ENCODE measurements at places on chromosomes 11 and 22.

DNA sequence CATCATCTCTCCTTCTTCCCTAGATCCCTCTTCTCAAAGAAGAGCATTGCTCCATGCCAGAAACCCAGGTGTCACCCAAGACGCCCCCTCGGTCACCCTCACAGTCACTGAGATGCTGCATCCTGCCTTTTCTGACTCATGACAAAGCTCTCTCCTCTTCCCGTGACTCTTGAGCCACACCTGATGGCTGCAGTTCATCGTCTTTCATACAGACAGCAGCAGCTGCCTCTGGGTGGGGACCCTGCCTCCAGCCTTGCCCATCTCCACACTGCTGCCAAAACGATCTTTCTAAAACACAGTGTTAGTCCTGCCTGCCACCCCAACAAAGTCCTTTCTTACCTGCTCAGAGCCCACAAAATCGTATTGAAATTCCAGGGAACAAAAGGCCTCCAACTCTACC lies 44.8 kb downstream of the BUD13 start:
- H3K36me3 ChIP-seq, result no peaks in the 10 kb centered on the region
- H3K27me3 ChIP-seq, result peaks cover 7% of the 10 kb centered on the region
- no peak overlapping the region for H3K27ac ChIP-seq
- no peaks in the 10 kb centered on the region for H3K4me1 ChIP-seq
- no peak for DNase-seq

- H3K27me3 ChIP-seq, result no peaks in the 10 kb centered on the region
- no peaks in the 10 kb centered on the region for H3K4me1 ChIP-seq
- H3K36me3 ChIP-seq, result no peaks in the 10 kb centered on the region
- no peak overlapping the region for H3K27ac ChIP-seq
- no peak for DNase-seq
- no peak overlapping the region for H3K4me3 ChIP-seq
Measured at GRCh38 chr11:91435694-91436395, 788.8 kb upstream of the FAT3 start.

- DNase-seq, result no peak
- no peak overlapping the region for H3K27ac ChIP-seq
- no peak overlapping the region for H3K4me3 ChIP-seq
Measured at GRCh38 chr22:48834404-48834803, 993.3 kb downstream of the BRD1 start.

DNA sequence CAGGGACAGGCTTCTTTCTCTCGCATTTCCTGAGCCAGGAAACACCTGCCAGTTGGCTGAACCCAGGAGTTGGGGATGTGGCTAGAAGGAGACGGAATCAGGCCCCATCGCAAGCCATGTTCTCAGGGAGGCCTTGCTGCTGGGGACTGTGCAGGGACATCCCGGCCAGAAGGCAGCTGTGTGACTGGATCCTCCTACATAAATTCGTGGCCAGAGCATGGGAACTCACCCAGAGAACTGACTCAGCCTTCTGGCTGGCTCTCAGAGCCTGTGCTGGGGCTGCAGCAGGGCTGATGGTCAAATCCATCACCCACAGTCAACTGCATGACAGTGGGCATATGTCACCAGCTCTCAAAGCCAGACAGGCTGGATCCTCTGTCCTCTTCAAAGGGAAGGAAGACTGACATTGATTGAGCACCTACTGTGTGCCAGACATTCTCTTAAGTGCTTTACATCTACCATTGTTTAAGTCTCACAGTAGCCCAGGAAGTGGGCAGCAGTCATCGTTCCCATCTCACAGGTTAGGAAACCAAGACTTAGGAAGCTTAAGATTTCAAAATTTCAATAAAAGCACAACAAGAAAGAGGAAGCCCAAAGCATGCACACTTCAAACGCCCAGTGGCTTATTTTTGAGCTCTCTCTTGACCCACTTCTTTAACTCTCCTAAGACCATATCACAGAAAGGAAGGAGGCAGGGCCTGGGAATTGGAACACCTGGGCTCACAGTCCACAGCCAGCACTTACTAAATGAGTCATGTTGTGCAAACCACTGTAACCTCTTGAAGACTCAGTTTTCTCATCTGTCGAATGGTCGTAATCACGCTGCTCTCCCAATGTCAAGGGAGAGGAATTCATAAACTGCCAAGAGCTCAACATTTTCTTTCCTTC lies 30.9 kb upstream of the CACNG2 start:
- H3K36me3 ChIP-seq, result no peaks in the 10 kb centered on the region
- DNase-seq, result no peak
- no peak overlapping the region for H3K4me3 ChIP-seq
- peaks cover 11% of the 10 kb centered on the region for H3K27me3 ChIP-seq
- no peaks in the 10 kb centered on the region for H3K4me1 ChIP-seq

DNA sequence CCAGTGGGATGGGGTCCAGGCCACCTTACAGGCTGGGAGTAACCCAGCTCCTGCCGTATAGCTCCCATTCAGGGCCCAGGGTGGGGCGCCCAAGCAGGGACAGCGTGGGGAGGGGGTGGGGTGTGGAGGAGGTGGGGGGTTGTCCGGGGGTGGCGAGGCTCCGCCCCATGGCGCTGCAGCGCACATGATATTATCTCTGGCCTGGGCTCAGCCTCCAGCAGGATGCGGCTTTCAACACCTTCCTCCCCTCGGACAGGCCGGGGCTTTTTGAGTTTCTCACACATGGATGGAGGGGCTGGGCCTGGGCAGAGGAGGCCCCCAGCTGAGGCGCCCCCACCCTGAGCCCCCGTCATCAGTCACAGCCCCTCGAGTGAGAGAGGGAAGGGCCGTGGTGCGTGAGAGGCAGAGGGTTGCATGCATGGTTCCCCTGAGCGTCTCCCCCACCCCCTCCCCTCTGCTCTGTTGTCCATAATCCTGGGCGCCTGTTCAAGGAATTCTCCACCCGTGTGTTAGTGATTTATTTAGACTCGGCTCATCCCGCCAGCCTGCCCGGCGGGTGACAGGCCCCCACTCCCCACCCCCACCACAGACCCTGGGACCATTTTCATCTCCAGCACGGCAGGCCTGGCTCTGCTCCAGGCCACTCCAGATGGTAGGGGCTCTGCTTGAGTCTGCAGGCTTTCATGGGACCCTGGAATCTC lies 44.9 kb downstream of the WNT11 start:
- H3K4me1 ChIP-seq, result no peaks in the 10 kb centered on the region
- H3K36me3 ChIP-seq, result no peaks in the 10 kb centered on the region
- H3K27ac ChIP-seq, result no peak overlapping the region
- no peak overlapping the region for H3K4me3 ChIP-seq

DNA sequence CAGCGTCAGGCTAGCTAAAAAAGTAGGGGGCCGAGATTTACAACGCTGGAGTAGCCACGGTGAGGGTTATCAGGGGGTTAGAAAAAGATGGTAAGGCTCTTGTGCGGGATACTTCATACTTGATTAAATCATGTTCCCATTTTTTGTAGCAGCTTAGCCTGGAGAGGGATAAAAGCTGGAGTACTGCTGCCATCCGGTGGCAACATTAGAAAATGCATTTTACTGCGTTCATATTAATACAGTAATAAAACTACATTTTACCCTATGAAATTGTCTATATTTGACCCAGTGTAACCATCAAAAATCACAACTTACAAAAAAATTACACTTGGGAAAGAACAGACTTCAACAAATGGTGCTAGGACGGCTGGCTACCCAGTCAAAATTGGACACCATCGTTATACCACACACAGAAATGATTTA lies 17.3 kb downstream of the RPUSD4 start:
- H3K27me3 ChIP-seq, result no peaks in the 10 kb centered on the region
- no peak overlapping the region for H3K27ac ChIP-seq
- H3K36me3 ChIP-seq, result peaks cover 56% of the 10 kb centered on the region

DNA sequence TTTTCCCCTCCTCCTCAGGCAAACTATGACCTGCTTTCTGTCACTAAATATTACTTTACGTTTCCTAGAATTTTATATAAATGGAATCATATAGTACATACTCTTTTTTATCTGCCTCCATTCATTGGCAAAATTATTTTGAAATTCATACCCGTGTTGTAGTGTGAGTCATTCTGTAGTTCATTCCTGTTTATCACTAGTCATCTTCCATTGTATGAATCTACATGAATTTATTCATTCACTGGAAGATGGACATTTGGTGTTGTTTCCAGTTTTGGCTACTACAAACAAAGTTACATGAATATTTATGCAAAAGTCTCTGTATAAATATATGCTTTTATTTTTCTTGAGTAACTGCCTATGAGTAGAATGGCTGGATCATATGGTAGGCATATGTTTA lies 60.7 kb upstream of the OPCML start:
- H3K4me1 ChIP-seq, result no peaks in the 10 kb centered on the region
- no peaks in the 10 kb centered on the region for H3K36me3 ChIP-seq
- no peak overlapping the region for H3K27ac ChIP-seq

DNA sequence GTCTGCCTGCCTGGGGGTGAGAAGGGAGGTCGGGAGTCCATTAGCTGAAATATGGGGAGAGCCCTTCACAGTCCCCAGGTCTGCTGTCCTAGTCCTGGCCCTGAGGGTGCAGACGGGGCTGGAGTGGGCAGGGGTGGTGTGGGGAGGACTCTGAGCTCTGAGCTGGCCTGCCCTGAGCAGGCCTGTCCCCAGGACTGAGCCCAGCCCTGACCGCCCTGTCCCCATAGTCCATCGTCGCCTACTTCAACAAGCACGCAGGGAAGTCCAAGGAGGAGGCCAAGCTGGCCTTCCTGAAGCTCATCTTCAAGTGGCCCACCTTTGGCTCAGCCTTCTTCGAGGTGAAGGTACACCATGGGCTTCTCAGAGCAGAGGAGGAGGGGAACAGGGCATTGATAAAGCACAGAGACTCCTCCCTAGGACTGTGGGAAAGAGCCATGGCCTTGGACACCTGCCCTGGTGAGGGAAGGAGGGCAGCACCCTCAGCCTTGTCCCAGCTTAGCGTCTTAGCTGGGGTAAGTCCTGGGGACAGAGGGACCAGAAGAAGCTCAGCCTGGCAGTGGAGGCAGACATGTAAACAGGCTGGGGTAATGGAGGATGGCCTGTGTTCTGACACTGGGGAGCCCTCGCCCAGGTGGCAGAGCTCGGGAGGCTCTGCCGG lies 83.7 kb downstream of the MYO7A start:
- H3K36me3 ChIP-seq, result no peaks in the 10 kb centered on the region
- DNase-seq, result no peak
- H3K27me3 ChIP-seq, result no peaks in the 10 kb centered on the region
- no peak overlapping the region for H3K4me3 ChIP-seq
- no peak overlapping the region for H3K27ac ChIP-seq
- H3K4me1 ChIP-seq, result no peaks in the 10 kb centered on the region

GRCh38 chr11:118924591-118925585 lies 838 bp downstream of the BCL9L start:
- peak overlapping the region; percentile 98 for H3K4me3 ChIP-seq
- DNase-seq, result no peak
- H3K4me1 ChIP-seq, result peaks cover 52% of the 10 kb centered on the region
- peak overlapping the region; percentile 98 for H3K27ac ChIP-seq
- H3K36me3 ChIP-seq, result peaks cover 6% of the 10 kb centered on the region
- no peaks in the 10 kb centered on the region for H3K27me3 ChIP-seq

- no peaks in the 10 kb centered on the region for H3K4me1 ChIP-seq
- H3K4me3 ChIP-seq, result no peak overlapping the region
- no peaks in the 10 kb centered on the region for H3K27me3 ChIP-seq
- H3K36me3 ChIP-seq, result no peaks in the 10 kb centered on the region
Measured at GRCh38 chr11:28393348-28393747, 285.2 kb downstream of the METTL15 start.

DNA sequence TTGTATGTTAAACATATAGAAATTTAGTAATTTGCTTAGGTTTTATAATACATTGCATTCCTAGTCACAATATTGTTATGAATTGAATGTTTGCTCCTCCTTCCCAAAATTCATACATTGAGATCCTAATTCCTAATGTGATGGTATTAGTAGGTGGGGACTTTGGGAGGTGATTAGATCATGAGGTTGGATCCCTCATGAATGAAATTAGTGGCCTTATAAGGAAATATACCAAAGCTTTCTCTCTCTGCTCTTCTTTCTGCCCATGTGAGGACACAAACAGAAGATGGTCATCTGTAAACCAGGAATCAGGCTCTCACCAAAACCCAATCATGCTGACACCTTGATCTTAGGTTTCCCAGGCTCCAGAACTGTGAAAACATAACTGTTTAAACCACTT lies 41.3 kb upstream of the POU2AF2 start:
- H3K27ac ChIP-seq, result no peak overlapping the region
- H3K27me3 ChIP-seq, result no peaks in the 10 kb centered on the region
- no peaks in the 10 kb centered on the region for H3K36me3 ChIP-seq

DNA sequence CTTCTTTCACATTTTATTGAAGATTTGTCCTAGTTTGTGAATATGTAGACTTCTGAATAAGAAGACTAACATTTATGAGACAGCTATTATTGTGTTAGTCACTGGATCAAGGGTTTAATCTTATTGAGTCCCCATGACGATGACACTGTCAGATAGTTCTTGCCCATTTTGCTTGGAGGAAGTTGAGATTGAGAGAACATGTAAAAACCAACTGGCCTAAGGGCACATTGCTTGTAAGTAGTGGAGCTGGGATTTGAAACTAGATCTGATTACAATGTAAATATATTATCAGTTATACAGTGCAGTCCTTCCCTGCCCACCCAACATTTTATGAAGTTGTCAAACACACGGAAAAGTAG lies 134.7 kb downstream of the HIPK3 start:
- H3K27me3 ChIP-seq, result no peaks in the 10 kb centered on the region
- H3K4me3 ChIP-seq, result no peak overlapping the region
- no peaks in the 10 kb centered on the region for H3K4me1 ChIP-seq
- no peak overlapping the region for H3K27ac ChIP-seq
- DNase-seq, result no peak

DNA sequence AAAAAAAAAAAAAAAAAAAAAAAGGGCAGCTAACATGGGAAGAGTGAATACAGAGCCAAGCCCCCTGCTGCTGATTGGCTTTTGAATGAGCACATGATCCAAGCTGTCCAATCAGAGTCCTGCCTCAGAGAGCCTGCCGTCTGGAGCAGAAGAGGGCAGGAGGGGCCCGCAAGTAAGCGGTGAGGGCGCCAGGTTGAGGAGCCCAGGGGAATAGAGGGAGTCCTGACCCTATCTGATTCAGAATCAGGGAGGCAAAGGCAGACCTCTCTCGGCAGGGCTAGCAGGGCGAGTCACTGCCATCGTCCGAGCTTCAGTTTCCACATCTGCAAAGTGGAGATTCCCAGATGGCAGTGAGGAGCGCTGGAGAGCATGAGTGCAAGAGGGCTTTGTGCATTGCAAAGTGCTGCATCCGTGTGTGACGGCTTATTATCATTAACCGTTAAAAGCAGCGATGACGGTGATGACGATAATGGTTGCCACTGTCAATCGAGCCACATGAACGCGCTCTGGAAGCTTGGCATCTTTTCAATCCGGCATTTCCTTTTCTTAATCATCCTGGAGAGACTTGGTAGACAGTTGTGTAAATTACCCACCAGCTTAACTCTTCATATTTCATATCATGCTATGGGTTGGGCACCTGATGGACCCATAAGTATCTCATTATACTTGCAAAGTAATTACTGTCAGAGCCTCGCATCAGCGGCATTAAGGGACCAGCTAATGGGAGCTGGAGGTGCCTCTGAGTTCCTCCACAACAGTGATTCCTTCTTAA lies 68.6 kb upstream of the ATXN10 start:
- no peak overlapping the region for H3K4me3 ChIP-seq
- no peak overlapping the region for H3K27ac ChIP-seq
- no peak for DNase-seq

DNA sequence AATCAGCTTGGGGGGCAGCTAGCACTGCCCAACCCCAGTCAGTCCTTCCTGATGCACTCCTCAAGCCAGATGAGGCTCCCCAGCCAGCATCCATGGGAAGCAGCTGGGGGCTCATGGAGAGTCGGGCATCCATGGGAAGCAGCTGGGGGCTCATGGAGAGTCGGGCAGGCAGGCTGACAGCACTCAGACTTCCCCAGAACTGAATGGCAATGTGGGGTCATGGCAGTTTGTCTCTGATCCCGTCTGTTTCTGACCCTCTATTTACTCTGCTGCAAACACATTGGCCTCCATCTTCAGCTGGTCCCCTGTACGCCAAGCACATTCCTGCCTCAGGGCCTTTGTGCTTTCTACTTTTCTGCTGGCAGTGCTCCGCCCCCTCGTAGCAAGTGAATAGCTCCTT lies 314.8 kb downstream of the NTM start:
- DNase-seq, result no peak
- H3K4me3 ChIP-seq, result no peak overlapping the region
- H3K27me3 ChIP-seq, result no peaks in the 10 kb centered on the region
- H3K36me3 ChIP-seq, result no peaks in the 10 kb centered on the region
